ENCODE measurements at places on chromosomes 7 and 10.

DNA sequence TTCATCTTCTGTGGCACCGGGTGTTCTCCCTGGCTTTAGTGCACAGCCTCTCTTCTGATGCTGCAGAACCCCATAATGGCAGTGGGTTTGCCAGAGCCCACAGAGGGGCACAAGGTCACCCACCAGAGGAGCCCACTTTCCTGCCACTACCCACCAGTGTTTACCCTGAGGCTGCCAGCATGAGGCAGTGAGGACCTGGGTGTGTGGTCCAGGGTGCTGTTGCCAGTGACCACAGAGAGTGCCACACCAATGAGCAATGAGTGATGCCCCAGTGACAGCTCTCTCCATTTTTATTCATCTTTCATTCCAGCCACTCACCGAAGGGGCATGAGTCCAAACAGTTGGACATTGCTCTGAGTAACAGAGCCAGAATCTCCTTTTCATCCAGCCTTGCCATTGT, 34.8 kb downstream of the MTURN start:
- DNase-seq, result no peak

DNA sequence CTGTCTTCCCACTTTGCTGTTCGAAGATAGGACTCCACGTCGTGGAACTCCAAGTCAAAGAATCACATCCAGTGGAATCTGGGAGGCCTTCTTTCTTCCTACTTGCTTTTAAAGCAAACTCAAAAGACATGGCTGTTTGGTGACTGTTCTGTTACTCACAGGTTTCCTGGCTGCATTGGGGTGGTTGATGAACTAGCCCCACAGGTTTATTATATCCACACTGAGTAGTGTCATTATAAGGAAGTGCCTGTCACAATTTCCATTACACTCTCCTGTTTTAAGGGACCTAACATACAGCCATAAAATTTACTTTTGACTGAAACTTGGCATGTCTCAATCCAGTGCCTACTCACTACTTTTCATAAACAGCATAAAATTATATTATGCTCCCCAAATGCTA, 287.3 kb upstream of the SP4 start:
- no peak for DNase-seq

GRCh38 chr10:77350711-77351119, 286.9 kb downstream of the KCNMA1 start:
- DNase-seq, result peak; percentile 96

DNA sequence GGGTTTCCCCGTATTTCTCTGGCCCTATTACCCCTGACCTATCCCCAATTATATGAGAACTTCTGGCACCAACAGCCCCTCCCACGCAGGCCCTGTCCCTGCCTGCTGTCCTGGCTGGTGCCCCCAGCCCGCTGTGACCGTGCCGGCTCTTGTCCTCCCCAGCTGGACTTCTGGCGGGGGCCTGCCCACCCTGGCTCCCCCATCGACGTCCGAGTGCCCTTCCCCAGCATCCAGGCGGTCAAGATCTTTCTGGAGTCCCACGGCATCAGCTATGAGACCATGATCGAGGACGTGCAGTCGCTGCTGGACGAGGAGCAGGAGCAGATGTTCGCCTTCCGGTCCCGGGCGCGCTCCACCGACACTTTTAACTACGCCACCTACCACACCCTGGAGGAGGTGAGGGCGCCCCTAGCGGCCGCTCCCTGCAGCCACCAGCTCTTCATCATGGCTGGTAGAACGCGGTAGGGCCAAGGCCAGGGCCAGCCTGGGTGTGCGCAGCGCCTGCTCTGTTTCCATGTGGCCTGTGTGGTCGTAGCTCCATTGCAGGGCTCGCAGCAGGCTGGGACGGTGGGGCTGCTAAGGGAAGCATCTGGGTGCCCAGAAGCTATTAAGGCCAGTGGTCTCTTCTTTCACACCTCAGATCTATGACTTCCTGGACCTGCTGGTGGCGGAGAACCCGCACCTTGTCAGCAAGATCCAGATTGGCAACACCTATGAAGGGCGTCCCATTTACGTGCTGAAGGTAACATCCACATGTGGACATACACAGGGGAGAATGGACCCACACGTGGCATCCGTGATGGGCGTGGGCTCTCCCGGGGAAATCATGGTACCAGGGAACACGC, 1.4 kb downstream of the CPA1 start:
- no peak for DNase-seq

- no peak for DNase-seq
These were observed 380.8 kb upstream of the LRGUK start for GRCh38 chr7:133746305-133746704.

DNA sequence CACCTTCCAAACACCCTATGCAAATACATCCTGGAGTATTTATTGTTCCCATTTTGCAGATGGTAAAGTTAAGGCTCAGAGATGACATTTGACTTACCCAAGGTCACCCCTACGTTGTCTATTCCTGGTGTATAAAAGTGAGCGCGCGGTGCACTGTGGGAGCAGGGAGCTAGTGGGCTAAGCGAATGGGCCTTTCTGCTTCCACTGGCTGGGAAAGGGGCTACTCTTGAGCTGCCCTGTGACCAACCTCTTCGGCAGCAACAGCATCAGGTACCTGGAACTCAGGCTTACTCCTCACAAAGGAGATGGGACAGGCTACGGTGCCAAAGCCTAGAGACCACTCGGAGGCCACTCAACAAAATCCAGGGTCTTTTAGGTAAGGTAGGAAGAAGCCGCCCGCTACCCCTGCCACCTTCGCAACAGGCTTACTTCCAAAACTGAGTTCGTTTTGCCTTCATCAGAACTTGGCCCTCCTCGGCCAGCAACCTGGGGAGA, 2.4 kb downstream of the PTF1A start:
- DNase-seq, result no peak

DNA sequence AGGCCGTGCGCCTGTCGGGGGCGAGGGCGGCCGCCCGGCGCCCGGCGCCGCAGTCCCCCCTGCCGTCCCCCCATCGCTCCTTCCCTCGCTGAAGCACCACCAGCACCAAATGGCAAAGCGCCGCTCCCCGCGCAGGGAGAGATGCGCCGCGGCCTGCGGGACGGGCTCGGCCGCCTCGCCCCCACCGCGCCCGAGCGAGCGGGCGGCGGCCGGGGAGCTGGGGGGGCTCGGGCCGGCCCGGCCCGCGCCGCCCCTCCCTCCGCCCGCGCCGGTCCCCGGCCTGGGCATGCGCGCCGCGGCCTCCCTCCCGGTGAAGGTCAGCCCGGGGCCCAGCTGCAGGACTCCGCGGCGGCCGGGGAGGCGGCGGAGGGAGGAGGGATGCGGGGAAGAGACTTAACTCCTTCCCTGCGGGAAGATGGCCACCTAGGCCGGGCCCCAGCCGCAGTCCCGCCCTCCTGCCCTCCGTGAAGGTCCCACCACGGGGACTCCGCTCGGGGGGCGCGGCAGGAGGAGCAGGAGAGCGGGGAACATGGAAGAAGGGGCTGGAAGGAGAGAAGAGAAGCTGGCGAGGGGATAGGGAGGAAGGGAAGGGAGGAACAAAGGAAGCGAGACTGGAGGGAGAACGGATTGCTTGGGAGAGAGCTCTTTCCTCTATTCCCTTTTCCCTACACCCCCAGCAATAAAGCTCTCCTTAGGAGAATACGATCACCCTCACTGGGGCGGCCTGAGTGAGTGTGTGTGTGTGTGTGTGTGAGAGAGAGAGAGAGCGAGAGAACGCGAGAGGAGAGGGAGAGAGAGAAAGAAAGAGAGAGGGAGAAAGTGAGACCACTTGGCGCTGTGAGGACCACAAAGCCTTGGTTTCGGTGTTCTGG, 3.4 kb upstream of the SMARCD3 start:
- DNase-seq, result peak; percentile 71

DNA sequence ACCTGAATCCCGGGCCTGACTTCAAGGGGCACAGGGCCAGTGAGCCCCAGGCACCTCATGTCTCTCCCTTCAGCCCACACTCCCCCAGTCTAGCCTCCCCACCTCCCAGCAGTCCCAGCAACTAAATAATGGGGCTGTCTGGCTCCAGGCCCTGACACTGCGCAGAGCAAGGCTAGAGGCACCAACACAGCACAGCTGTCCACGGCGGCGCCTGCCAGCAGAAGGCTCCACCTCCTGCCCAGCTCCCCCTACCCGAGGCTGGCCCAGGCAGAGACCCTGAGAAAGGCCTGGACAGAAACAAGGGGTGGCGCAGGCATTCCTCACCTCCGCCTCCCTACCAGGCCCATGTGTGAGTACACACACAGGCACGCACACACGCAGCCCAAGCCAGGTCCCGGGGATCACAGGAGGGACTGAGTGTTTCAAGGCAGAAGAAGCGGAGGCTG, 6.1 kb downstream of the KCNH2 start:
- DNase-seq, result no peak

DNA sequence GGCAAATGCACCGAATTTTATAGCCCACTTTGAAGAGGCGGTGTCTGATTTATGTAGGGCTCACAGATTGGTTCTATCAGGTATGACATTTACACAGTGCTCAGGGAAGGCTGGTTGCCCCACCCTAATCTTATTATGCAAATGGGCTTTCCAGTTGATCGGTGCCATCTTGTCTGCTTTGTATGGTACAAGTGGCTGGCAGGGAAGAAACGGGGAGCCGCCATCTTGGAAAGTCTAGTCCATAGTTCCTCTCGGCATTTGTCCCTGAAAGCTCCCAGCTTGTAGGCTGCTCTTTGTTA, 36.6 kb downstream of the TMEM229A start:
- DNase-seq, result no peak

- no peak for DNase-seq
These were observed 18.8 kb downstream of the VIPR2 start for GRCh38 chr7:159125955-159126270.

DNA sequence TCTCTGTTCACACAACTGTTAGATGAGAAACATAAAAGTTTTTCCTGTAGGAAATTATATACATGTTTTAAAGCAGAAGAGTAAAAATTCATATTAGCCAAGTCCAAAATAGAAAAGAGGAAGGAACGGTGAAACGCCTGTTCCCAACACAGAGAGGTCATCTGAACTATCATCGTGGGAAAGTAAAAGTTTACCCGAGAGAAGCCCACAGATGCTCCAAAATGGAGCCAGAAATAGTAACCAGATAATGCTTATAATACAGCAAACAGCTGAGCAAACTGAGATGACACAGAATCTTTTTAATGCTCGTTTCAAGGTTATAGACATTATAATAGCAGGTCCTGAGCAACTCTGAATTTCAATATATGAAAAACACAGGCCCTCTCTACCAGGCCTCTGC, 24.5 kb downstream of the FRMD4A start:
- no peak for DNase-seq

DNA sequence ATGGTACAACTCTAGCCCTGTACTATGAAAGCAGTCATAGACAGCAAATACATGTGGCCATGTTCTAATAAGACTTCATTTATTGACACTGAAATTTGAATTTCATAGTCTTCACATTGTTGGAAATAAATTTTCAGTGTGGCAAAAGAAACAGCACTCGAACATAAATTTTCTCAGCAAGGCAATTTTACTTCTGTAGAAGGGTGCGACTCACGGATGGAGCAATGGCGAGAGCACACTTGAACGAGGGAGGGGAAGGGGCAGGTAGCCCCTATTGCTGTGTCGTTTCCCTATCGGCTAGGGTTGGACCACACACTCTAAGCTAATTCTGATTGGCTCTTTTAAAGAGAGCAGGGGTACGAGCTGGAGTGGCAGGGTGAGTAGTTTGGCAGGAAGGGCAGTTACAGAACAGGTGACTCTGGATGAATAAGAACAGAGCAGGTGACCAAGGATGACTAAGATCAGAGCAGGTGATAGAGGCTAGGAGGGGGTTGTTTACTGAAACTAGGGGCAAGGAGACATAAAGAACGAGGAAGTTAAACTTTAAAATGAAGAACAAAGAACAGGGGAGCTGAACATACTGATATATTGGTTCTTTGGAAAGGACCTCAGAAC, 52.0 kb downstream of the LRRC4 start:
- DNase-seq, result no peak

DNA sequence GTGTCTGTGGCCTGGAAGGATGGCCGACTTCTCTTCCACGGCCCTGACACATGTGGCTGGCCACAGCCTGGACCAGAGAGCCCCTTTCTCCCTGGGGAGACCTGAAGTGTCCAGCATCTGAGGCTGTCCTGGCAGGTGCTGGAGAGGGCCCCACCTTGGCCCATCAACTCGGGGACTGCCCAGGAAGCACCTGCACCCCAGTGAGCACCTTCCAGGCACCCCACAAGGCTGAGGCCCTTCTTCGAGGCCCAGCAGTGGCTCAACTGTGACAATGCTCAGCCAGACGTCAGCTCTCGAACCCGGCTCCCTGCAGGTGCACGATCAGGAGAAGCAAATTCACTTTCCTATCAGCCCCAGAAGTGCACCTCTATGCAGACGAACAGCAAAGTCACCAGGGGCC, 24.3 kb downstream of the RGS10 start:
- DNase-seq, result no peak

- DNase-seq, result no peak
These were observed 61.8 kb upstream of the DNAJB6 start for GRCh38 chr7:157274991-157275427.

- DNase-seq, result no peak
These were observed 12.7 kb upstream of the MIOS start for GRCh38 chr7:7554021-7554432.

- peak; percentile 46 for DNase-seq
These were observed at the start of gene RHOBTB1 for GRCh38 chr10:60944058-60944909. Gene RHOBTB1 (minus strand): TSS chr10:60944185. CDS start chr10:60911542, 32,643 bp downstream.

GRCh38 chr7:93902777-93903423, 3.5 kb upstream of the GNGT1 start:
- no peak for DNase-seq

DNA sequence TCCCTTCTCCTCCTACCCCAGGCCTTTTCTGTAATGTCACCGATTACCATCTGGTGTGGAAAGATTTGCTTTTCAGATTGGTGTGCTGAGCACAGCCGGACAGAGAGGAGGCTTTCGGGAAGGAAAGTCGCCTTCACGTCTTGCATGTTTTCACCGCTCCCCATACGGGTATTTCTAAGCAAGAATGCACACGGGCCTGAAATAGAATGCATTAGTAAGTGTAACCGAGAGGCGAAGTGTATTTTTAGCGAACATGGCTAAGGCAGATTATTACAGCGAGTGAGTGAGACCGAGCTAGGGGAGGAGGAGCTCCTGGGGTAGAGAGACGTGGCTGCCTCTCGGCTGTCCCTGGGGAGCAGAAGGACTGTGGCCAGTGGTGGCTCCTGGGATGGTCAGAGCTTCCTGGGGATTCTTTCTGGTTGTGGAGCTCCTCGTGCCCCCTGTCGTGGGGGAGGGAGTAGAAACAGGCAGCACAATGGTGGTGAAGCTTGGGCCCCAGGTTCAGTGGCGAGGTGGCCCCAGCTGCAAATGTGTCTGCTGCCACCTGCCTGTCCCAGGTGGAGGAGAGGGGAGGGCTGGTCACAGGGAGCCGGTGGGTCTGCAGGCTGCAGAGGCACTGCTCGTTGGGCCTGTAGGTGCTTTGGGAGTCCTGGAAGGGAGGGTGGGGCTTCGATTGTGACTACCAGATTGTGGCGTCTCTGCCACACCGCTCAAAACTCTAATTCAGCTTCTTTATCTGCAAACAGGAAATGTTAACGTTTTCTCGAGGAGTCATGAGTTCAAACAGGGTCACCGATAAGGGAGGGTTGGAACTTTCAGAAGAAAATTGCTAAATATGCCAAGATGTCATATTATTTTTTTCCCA, 135.8 kb downstream of the CAMK1D start:
- no peak for DNase-seq

DNA sequence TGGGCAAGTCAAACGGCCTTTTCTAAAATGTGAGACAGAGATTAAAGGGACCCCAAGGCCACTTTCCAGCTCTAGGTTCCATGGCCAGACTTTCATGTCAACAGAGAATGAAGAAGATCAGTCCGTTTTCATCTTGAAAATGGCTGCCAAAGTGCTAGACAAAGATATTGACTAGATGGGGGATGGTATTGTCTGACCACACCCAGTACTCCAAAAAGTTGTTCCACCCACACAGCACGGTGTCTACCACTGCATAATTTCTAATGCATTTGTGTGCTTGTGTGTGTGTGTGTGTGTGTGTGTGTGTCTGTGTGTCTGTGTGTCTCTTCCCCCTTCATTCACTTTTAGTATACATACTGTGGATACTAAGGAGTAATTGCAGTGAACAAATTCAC, 1.3 kb downstream of the COL1A2 start:
- no peak for DNase-seq
